Thymus (tissue), 14 donors: ENCODE measurements at places on chromosomes 3 and 15. TPM values are rescaled to one million over a fixed set of nuclear protein-coding genes. Genes with fewer than 3 reads are reported as not detected.

- no peak for DNase-seq
These were observed 603.7 kb upstream of the ALCAM start for GRCh38 chr3:104763007-104763406.

DNA sequence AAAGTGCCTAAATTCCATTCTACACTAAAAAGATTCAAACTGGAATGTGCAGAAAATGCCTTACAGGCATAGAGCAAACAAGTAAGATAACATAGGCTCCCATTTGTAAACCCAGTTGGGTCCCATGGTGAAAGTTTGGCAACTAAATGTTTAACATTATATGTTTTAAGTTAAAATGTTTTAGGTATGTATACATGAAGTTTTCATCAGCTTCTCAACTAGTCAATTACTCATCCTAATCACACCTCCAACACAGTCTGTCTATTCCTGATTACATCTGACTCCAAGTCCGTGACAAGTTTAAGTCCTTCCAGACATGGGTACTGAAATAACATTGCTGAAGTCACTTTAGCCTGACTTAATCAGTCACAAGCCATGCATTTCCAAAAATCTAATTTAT, 25.0 kb downstream of the MYLK start:
- DNase-seq = no peak

- DNase-seq = no peak
These were observed at the start of gene COL8A1 for GRCh38 chr3:99638167-99638948. Gene COL8A1 (plus strand): TSS chr3:99638594. CDS start chr3:99790683, 152,089 bp downstream.

GRCh38 chr3:172268868-172269267, 179.4 kb downstream of the GHSR start:
- DNase-seq = no peak

GRCh38 chr15:34933432-34933975, 36.0 kb downstream of the AQR start:
- DNase-seq = no peak

DNA sequence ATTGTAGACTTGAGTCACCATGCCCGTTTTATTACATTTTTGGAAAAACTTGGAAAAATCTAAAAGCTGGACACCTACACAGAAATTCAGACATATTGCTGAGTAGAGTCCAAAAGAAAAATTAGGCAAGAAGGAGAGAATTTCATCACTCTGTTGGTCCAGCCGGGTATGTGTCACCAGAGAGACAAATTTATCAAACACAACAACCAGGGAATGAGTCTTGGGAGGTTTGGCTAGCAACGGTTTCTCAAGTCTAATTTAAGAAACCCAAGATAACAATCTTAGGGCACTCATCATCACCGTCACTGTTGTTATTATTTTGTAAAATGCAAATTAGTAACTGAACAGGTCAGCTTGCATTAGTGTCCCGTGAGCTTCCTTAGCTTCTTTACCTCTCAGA, 197.5 kb upstream of the C2CD4B start:
- no peak for DNase-seq

- no peak for DNase-seq
These were observed 37.8 kb downstream of the CYFIP1 start for GRCh38 chr15:22942306-22942855.

DNA sequence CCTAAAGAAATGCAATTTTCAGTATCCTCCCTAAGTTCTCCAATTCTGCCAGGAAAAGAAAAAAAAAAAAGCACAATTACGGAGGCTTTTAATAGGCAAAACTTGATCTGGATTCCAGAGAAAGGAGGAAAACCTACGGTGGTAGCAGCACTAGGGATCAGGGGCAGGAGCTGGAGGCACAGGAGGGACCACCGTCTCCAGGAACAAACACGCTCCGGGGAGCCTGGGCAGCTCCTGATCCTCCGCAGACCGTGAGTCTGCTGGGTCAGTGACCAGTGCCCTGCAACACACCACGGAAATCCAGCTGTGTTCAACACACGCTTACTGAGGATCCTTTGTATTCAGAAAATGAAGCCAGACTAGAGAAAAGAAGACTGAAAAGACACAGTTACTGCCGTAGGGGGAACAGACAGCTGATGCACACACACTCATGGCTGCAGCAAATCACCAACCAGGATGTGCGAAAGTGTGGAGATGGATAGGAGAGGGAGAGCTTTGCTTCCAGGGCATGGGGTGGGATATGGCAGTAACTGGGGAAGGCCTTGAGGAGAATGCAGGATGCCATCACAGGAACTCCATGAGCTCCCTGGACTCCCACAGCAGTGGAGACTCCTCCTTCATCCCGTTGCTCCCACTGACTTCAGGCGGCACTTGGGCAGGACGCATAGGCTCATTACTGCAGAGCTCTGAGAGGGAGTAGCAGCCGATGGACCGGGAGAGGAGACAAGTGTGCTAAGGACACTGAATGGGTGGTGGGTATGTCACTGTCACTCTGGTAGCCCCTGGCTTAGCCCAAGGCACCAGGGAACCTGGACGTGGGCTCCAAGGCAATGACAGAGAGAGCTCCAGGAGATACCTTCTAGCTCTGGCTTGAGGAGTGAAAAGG, 167.0 kb downstream of the ATP10A start:
- DNase-seq = no peak

DNA sequence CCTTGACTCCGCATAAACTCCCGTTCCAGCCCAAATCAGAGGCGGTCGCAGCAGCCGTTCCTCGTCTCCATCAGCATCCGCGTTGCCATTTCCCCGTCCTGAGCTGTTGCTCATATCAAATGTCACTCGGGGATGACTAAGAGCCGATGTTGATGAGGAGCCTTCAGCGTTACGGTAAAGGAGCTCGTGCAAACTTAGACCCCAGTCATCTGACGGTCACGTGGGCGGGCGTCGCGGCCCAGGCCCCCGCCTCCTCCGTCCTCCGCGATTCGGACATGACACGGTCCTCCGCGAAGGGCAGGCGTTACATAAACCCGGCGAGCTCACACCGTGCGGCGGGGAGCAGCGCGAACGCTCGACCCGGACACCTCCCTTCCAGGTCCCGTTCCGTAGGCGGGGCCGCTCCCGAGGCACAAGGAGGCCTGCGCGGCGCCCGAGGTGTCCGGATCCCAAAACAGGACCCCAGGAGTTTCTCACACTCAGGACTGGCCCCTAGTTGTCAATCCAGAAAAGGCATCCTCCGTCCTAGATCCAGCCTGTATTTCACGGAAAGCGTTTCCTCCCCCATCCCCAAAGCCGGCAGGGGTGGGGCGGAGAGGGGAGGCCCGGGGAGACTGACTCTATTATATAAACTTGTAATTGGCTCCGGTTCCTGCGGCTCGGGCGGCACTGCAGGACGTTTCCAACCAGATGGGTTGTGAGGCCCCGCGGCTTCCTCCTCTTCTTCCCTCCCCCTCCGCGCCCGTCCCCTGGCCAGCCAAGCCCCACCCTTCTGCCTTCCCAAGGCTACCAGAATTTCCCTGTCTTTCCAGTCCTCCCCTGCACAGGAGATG, 100.0 kb upstream of the IGF1R start:
- DNase-seq = no peak

DNA sequence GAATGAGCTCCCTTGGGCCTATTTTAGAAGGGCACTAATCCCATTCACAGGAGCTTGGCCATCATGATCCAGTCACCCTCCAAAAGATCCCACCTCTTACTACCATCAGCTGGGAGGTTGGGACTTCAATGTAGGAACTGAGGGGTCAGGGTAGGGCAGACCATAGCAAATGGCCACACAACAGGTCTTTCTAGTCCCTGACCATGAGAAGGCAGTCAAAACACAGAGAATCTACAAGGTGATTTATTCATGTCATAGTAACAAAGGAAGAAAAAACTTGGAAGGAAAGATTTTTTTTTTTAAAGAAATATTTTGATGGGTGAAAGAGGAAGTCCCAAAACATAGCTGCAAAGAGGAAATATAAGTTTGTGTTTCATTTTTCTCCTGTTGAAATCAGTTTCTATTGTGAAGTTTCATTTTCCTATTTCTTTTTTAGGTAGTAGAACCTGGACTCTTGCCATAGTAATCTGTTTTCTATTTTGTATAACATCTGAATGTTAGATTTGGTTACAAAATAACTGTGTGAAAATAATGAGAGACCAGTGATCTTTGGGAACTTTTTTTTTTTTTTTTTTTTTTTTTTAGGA, 23.5 kb upstream of the TNFSF10 start:
- DNase-seq = no peak

DNA sequence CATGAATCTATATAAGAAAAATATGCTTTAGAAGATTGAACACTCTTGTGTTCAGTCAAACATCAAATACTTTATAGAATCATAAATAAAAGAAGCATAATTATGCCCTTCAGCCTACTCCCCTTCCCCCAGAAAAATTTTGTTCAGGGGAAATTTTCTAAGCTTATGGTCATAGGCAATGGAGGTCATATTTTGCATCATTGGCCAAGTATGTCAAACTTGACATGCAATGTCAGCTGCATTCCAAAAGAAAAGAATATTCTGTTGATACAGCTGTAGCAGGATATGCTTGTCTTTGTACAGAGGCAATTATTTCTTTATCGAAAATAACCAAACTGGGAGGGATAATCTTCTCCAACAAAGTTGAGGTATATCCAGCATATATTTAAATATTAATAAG, 328.2 kb downstream of the ZIC1 start:
- no peak for DNase-seq

SLC22A14 gene
- total RNA-seq = 0.05 TPM

SGO1 gene
- 11.1 TPM for total RNA-seq

SLC9C1 gene
- total RNA-seq = 0.94 TPM

CTXN2 gene
- total RNA-seq = not detected

ATP2B2 gene
- 0.19 TPM for total RNA-seq

ANO10 gene
- 5.2 TPM for total RNA-seq
